Activated T-cell treated with anti-CD3 and anti-CD28 coated beads for 4 hours (primary cell): ENCODE measurements at places on chromosomes 1 and 21.

DNA sequence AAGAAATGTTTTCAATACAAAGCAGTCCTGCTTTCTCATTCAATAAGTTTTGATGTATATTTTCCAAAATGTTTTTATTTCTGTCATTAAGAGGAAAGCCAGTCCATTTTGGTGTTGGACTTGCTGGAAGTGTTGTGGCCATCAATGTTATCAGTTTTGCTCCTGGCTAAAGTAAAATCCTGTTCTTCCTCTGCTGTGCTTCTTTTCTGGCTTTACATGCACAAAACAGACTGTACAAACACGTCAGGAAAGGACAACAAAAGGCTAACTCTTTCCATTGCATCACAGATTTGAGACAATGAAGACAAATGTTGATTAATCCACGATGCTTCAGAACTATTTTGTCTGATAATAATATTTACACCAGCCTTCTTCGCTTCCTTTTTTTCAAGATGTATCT, 735.4 kb downstream of the LTN1 start:
- no peak for DNase-seq

- DNase-seq = no peak
Observed at GRCh38 chr1:66292944-66293343, 241.0 kb upstream of the SGIP1 start.

DNA sequence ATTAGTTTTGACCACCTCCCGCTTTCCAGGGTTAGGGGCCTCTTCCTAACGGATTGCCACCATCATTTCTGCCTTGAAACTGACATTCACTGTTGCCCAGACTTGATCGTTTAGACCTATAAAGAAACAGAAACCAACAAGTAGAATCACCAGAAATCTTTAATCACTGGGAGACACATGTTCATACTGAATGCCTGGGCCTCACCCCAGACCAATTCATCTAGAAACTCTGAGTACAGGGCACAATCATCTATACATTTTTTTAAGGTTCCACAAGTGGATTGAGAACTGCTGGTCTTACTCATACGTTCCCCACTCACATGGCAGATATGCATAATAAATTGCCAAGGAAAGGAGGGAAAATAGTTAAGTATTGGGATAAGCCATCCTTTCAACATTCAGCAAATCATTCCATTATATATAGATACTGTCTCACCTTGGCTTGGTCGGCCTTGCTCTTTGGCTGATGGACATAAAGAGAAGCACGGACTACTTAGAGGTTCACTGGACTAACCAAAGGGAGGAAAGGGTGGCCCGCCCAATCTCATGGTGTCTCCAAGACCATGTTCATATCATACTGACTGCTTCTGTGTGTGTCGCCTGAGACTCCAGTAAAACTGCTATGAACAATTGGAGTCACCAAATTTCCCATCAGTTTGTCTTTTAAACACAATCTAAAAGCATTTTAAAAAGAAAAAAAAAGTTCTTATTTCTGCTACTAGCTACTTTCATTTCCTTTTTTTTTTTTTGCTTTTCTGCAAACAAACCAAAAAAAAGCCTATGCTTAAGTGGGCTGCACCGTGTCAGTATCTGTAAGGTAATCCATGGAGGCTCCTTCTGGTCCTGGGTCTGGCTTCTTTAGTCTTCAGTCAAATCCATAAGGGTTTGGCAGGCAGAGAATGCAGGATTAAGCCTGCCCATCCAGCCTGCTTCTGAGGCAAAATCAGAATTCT, 9.4 kb upstream of the TARBP1 start:
- no peak for DNase-seq

GRCh38 chr1:46041551-46041950, 90.9 kb downstream of the PIK3R3 start:
- no peak for DNase-seq

DNA sequence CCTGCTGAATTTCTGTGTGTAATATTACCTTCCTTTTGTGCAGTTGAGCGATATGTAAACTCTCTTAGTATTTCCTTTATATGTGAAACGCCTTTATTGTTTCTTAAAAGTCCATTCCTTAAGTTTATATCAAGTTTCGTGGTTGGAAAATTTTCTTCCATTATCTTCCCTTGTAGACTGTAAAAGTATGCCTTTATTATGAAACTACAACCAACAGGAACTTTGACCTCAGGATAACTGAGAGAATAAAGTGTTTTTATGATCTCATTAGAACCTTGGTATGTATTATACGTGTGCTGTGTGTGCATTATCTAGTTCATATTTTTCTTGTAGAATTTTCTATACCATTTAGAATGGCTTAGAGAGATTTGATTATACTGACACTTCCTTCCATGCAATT, 3.1 kb upstream of the CDC14A start:
- no peak for DNase-seq

GRCh38 chr1:147762233-147763024, 2.0 kb upstream of the GJA5 start:
- DNase-seq = no peak

GRCh38 chr1:228445843-228446650, 29.4 kb upstream of the TRIM17 start:
- DNase-seq = no peak

DNA sequence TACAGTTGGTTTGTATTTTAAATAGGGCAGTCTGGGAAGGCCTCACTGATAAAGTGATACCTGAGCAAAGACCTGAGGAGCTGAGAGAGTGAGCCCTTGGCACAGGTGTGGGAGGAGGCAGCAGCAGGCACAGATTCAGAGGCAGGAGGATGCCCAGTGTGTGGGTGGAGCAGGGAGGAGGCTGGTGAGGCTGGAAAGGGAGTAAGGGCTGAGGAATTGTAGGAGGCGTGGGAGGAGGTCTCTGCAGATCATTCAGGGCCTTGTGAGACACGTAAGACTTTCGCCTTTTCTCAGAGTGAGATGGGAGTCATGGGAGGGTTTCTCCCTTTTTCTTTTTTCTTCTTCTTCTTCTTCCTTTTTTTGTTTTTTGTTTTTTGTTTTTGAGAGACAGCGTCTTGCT, 58.0 kb downstream of the RGL1 start:
- DNase-seq = no peak

DNA sequence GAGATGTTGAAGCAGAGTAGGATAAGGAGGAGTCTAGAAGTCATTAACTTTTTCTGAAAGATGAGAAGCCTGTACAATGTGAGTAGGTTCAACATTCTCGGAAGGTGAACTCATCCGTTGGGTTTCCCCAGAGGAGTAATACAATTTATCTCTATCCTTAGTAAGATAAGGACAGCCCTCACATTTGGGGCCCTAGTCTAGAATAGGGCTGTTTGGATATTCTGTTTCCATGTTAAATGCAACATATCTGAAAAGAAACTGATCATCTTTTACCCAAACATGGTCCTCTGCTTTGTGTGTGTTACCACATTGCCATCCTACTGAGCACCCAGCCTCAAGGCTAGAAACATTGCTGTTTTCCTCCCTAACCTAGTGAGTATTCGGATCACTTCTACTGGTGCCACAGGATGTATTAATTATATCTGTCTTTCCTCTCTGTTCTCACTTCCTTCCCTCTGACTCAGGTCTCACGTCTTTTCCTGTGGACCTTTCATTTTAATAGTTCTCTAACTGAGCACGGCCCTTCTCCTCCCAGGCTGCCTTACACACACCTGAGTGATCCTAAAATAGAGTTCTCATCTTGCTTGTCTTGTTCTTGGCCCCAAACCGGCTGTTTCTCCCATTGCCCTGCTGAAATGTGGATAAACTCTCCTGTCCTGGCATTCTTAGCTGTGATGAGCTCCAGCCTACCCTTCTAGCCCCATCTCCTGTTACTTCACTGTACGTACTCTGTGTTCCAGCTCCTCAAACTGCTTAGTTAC, 91.7 kb downstream of the CDC14A start:
- DNase-seq = no peak

- DNase-seq = no peak
Observed at GRCh38 chr1:173423291-173423690, 53.8 kb upstream of the PRDX6 start.

DNA sequence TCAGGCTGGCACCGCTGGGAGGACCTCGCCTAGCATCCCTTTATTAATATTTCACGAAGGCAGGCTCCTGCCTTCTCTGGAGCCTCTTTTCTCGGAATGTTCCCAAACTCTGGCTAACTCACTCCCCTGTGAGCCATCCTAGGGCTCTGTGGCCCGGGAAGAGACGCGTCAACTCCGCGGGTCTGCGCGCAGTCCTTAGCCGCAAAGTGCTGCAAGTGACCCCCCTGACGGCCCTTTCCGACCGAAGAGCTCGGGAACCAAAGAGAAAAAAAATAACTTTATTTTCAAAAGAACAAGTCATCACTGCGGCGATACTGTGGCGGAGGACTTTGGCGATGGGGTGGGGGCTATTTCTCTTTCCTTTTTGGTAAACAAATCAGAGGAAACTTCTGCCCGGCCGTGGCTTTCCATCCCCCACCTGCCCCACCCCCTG, 14.6 kb downstream of the NR5A2 start:
- no peak for DNase-seq

DNA sequence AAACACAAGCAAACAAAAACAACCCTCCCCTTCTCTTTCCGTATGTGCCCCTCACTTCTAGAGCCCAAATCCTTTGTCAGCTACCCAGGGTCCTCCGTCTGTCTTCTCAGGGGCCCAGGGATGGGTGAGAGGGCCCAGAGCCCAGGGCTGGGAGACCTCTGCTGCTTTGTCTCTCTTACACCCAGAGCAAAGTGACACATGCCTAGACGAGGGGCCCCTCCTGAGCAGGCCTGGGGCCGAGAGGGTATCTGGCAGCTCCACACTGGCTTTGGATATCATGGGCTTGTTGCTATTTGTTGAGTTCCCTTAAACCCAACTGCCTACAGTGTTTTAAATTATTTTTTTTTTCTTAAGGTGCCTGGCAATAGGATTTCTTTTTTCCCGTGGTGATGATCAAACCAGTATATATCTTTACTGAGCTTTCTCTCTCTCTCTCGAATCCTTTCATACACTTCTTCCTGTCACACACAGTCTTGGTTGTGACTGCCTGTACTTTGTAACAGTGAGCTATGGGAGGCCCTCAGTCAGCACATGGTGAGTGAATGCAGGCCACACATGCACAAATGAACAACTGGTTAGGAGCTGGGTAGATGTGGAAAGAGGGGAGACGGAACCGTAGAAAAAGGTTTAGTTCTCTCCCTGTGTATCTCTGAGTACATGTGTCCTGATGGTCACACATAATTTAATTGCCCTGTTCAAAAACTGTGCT, 14.5 kb downstream of the RASSF5 start:
- DNase-seq = no peak

- DNase-seq = no peak
Observed at GRCh38 chr1:205496661-205497060, 7.8 kb upstream of the CDK18 start.

DNA sequence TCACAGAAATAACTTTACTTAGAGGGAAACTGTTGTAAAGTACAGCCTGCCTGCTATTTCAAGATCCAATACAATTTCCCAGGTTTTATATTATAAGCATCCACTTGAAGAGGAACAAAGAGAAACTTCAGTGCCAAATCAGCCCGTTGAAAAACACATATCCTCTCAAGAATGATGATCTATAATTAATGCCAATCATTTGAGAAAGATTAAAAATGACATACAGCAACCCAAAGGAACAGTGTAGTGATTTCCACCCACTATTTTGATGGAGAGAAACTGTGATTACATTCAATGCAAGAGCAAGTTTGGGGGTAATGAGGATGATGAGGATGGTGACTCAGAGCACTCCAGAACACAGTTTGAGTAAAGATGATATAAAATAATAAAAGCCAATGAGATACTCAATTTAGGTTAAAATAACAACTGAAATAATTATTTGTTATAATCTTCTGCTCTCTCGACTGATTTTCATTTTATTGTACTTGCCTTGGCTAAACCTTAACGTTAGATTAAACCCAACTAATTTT, 715.5 kb downstream of the NCAM2 start:
- DNase-seq = no peak

DNA sequence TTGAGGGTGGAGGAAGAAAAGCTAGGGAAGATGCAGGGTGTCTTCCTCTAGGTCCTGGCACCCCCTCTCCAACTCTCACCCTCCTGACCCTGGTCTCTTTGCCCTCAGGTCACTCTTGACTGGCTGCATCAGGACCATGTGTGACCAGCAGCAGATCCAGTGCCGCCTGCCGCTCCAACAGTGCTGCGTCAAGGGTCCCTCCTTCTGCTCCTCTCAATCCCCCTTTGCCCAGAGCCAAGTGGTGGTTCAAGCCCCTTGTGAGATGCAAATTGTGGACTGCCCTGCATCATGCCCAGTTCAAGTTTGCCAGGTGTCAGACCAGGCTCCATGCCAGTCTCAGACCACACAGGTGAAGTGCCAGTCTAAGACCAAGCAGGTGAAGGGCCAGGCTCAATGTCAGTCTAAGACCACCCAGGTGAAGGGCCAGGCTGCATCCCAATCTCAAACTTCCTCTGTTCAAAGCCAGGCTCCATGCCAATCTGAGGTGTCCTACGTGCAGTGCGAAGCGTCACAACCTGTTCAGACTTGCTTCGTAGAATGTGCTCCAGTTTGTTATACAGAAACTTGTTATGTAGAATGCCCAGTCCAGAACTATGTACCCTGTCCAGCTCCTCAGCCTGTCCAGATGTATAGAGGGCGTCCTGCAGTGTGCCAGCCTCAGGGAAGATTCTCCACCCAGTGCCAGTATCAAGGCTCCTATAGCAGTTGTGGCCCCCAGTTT, 1.8 kb downstream of the KPRP start:
- DNase-seq = no peak

- no peak for DNase-seq
Observed at GRCh38 chr1:55070293-55071164, 31.2 kb downstream of the PCSK9 start.

- no peak for DNase-seq
Observed at GRCh38 chr1:59061876-59062275, 235.0 kb upstream of the FGGY start.

- DNase-seq = no peak
Observed at GRCh38 chr1:96698342-96698983, 23.1 kb upstream of the PTBP2 start.
